ENCODE measurements at places on chromosomes 4 and X.
A peak's percentile ranks its signal among the peaks of the same experiment; 100 is the strongest.

DNA sequence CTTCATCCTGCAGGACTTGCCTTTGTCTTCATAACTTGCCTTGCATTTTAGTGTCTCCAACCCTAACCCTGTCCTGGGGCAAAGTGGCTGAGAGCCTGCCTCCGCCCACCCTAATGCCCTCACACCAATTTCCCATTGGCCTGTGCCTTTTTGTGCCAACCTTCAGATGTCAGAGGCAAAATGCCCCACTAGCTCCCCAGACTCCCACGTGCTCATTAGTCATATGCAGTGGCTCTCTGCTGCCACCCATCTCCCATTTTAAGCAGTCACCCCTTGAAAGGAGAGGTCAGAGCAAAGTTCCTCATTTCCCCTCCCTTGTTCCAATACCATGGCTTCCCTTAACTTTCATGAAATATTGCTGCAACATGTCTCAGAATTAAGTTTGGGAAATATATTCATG lies 74.8 kb upstream of the PASD1 start:
- DNase-seq = no peak

- peak; percentile 39 for DNase-seq
Measured at GRCh38 chr4:52376132-52376704, 282.9 kb downstream of the USP46 start.

DNA sequence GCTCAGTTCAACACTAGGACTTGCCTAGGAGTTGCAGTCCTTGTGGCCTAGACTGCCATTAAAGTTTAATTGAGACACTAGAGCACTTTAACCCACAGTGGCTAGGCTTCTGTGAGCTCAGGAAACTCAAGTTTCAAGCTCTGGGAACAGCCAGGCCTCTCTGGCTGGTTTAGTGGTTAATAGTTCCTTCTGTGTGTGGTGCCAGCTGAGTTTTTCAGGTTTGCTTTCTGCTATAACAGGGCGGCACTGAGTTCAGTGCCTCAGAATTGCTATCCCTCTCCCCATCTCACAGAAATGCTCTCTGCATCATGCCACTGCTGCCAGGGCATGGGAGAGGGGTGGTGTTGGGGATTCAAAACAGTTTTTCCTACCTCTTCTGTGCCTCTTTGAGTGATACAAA lies 15.9 kb downstream of the MMAA start:
- DNase-seq = no peak

DNA sequence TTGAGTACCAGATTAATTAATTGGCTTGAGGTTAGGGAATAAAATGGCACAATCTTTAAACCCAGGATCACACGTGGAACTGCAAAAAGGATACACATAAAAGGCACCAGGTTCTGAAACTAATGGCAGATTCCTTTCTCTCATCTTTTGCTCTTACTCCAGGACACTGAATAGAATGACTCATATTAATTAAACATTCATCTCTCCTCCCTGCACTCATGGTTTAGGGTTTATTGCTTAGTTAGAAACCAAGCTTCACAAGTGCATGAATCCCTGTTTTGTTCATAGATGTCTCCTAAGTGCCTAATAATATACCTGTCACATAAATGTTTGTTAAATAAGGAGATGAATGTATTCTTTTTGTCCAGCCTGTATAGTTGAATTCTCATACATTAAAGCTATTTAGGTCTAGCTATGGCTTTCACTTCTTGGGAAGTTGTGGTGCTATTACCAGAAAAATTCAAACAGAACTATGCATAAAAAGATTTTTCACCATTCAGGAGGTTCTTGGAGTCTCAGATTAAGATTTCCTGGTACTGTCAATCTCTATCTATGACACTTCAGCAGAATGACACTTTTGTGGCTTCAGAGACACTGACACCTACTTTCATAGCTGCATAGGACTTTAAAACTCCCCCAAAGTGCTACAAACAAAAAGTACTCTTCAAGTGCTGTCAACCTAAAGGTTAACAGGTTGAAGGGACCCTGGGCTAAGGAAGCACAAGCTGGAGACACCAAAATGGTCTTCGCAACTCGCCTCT lies 7.4 kb downstream of the CORIN start:
- DNase-seq = no peak

- peak; percentile 46 for DNase-seq
Measured at GRCh38 chr4:30380404-30380998, 339.7 kb upstream of the PCDH7 start.

- no peak for DNase-seq
Measured at GRCh38 chr4:84897516-84897915, 69.0 kb downstream of the WDFY3 start.

DNA sequence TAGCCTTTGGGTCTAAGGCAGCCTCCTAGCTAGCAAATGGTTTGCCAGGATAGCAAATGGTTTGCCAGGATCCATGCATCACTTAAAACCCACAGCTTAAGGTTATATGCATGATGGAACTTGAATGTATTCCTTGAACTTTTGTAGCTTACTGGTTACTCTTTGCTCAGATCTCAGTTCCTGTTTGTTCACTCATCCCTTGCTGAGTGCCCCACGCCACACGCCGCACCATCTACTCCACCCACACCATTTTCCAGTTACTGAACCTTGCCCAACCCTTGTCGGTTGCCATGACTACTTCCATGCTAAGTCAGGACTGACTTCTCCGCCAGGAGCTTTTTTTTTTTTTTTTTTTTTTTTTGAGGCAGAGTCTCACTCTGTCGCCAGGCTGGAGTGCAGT lies 29.5 kb upstream of the XIAP start:
- DNase-seq = peak; percentile 27

DNA sequence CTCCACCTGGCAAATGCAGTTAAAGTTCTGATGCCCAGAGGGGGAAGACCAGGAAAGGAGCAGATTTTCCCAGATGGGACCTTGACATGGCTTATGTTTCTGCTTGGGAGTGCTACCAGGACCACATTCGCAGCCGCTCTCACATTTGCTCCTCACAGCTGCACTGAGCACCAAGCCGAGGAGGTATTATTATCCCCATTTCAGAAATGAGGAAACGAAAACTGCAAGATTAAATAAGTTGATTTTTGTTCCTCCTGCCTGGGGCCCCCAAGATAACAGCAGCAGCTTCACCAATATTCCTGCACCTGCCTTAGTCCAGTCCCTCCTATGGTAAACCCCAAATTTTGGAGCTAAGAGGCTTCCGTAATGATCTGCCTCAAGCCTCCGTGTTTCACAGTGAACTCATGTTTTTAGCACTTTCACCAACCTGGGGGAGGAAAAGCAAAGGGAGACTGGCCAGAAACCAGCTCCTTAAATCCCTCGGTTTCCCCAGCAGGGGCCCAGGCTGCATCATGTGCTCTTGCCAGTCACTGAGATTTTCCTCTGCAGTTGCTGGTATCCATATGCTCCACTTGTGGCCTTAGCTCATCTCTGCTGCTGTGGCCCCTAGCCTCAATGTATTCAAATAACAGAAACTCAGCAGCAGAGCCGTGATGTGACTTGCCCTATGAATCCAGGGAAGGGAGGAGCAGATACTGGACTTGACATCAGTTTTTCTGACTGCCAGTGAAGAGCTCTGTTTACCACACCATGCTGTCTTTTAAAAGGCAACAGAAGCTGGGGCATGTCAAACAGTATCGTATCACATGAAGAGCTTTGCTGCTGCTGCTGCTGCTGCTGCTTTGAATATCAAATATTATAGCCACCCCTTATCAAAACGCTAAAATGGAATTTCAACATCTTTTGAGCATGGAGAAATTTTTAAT lies 95.5 kb upstream of the KLHL13 start:
- no peak for DNase-seq

DNA sequence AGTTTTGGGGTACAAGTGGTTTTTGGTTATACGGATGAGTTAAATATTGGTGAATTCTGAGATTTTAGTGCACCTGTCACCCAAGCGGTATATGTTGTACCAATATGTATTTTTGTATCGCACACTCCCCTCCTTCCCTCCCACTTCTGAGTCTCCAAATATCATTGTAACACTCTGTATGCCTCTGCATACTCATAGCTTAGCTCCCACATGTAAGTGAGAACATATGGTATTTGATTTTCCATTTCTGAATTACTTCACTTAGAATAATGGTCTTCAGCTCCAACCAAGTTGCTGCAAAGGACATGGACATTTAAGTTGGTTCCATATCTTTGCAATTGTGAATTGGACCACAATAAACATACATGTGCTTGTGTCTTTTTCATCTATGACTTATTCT lies 103.0 kb upstream of the ADAMTS3 start:
- DNase-seq = no peak

GRCh38 chr4:122525865-122526264 lies 69.3 kb upstream of the IL2 start:
- DNase-seq = no peak

GRCh38 chrX:16826207-16826606 lies 39.9 kb downstream of the TXLNG start:
- no peak for DNase-seq

- no peak for DNase-seq
Measured at GRCh38 chrX:31168551-31168950, 96.7 kb upstream of the FTHL17 start.

- no peak for DNase-seq
Measured at GRCh38 chrX:11934089-11934488, 176.1 kb downstream of the MSL3 start.

DNA sequence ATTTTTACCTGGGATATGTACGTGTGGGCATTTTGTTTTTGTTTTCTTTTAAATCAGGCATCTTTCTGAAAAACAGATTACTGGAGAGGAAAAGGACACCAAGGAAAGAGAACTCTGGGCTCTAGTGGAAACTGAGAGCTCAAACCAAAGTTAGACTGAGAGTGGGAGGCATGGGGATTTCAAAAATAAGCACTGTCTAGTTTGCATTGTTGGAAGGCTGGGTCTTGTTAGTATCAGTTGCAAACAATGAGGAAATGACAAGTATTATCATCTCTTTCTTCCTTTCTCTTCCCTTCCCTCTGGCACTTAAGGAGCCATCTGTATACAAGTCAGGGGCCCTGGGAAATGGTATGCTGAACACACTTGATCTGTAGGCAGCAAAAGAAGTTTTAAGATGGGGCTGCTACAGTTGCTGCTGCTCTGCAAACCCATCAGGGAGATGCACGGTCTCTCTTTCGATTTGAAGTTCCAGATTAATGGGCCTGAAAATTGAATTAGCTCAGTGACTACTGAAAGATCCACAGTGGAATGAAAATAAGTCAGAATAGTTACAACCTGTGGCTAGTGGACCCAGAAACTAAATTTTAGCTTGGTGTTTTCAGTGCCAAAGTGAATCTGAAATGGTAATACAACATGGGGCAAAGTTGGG lies 48.0 kb upstream of the GRXCR1 start:
- no peak for DNase-seq

DNA sequence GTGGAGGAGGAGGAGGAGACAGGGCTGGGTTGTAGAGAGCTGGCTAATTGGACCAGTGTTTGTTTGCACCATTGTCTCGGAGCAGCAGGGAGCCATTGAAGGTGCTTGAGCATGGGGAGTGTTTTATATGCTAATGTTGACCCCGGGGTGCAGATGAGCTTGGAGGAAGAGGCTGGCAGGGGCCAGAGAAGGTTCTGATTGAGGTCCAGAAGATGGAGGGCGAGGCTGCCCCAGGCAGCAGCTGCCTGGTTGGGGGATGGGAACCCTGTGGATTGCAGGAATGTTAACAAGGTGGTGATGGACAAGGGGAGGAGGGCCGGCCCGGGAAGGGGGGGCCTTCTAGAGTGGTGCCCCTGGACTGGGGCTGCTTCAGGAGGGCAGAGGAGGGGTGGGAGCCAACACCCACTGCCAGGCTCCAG lies 18.0 kb downstream of the DOK7 start:
- no peak for DNase-seq

- DNase-seq = no peak
Measured at GRCh38 chrX:8289523-8289922, 118.5 kb upstream of the VCX2 start.

- no peak for DNase-seq
Measured at GRCh38 chr4:142607976-142608375, 238.1 kb downstream of the INPP4B start.

DNA sequence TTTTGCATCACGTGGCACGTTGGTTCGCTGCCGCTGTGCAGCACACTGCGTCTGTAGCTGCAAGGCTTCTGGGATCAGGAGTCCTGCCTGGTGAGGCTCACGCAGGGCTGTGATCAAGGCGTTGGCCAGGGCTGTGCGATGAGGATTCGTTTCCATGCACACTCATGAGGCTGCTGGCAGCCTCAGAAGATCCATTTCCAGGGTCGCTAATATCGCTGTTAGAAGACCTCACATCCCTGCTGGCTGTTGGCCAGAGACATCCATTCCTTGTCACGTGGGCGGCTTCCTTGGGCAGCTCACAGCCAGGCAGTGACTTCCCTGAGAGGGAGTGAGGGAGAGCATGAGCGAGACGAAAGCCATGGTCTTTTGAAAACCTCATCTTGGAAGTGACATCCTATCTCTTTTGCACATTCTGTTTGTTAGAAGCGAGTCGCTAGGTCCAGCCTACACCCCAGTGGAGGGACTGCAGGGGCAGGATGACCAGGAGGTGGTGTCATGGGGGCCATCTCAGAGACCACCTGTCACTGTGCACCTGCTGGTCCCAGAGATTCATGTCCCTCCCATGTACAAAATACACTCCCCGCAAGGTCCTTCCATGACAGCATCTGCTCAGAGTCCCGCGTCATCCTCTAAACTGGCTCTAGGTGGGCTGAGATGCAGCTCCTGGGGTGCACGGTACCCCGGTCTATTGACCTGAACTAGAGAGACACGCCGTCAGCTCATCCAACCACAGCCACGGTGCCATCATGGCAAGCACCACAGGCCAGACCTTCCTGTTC lies 12.2 kb downstream of the RGS12 start:
- DNase-seq = no peak

DNA sequence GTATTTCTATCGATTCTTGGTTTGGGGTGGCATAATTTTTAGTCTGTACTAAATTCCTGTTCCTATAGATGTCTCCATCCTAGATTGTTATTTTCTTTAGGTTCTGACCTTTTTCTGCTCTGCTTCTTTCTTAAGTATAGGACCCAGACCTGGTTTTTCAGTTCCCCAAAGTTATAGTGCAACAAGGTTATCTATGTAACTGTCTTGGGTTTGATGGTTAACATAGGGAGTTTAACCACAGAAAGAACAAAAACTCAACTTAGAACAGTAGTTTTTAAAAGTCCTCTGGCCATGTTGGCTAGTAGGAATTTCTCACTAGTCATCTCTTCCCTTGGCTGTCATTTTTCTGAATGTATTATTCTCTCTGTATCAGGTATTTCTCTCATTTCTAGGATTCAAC lies 38.8 kb upstream of the MAD2L1 start:
- no peak for DNase-seq

- DNase-seq = no peak
Measured at GRCh38 chrX:118062817-118063615, 53.6 kb downstream of the KLHL13 start.

DNA sequence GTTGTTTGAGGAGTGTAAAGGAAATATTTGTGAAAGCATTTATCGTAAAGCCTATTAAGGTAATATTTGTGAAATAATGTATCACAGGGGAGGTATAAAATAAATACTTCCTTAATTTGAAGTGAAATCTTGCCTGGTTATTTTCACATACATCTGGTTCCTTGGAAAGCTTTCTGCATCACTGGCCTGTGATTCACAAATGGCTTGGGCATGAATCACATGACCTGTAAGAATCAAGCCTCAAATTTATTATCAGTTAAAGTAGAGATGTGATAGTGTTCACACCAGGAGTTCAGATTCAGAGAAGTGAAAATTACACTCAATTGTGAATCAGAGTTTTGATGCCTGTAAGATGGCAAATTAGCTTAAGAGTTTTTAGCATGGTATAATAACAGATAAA lies 1911.4 kb downstream of the STIM2 start:
- peak; percentile 23 for DNase-seq
